ENCODE measurements at places on chromosomes 7 and 10. TPM values are rescaled to one million over a fixed set of nuclear protein-coding genes. Genes with fewer than 3 reads are reported as not detected.

DKK1 gene
- not detected for total RNA-seq

TAS2R41 gene
- not detected for total RNA-seq

GHRHR gene
- total RNA-seq: not detected

ZC3HAV1L gene
- 1.8 TPM for total RNA-seq

ALOX5 gene
- 354 TPM for total RNA-seq

MYO1G gene
- total RNA-seq: 107 TPM

TDRD1 gene
- total RNA-seq: 0.22 TPM

CREB5 gene
- 0.05 TPM for total RNA-seq

CLEC5A gene
- total RNA-seq: 0.24 TPM

Data from B cell (primary cell).